NCI-H187 treated with DMSO at 0.1 percent for 48 hours (cell line): ENCODE measurements at places on chromosomes 12 and 14.

- no peak for DNase-seq
Measured at GRCh38 chr14:65044596-65044959, 57.7 kb downstream of the MAX start.

DNA sequence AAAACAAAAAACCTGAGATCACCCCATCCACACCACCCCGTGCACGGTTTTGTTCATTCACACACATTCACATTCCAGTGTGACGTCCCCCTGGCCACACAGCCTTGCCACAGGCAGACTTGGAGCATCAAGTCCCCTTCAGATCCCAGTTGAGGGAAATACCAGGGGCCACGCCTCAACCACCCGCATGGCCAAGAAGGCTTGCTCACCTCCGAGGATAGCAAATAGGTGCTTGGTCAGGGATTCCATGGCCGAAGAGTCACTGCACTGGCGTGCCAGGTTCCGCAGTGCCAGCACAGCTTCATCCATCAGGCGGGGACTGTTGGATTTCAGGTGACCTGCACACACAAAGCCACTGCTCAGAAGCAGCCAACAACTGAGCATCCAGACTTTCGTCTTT is 19.0 kb downstream of the GCN1 start:
- DNase-seq = no peak

DNA sequence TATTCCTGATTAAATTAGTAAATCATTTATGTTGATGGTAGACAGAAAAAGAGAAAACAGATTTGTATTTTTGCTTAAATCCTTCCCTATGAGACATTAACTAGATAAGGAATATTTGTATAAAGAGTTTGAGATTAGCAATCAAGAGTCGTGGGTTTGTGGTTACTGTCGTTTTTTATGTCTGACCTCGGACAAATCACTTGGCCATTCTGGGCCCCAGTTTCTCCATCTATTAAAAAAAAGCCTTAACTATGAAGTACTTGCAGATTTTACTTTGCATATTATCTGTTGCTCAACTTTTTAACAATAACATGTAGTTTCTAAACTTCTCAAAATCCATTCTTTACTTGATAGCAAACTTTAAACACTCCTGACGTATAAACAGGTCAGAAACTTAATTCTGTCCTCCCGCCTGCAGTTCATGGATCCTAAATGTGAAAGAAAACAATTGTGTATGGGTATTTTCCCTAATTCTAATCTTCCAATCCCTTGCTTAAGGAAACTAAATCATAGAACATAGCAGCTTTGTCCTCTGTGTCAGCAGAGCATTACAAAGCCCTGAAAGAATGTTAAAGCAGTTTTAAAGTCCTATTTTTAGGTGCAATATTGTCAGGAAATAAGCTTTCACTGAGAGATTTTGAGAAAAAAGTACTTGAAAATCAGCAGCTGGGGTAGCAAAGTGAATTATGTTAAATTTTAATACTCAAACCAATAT is 118.2 kb downstream of the GPR135 start:
- no peak for DNase-seq

DNA sequence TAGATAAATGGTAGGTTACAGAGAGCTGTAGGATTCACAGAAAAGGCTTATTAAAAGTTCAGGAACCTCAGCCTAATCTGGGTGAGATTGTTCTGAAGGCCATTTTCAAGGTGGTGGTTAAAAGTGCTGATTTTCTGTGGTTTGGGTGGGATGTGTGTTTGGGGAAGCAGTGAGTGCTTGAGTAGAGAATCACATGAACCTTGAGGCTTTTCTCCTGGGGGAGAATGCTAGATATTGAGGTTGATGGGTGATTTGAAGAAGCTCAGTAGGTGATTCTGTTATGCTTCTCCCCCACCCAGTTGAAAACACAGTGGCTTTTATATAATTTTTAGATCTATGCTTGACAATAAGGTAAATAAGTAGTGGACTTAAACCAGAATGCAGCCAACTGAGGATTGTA is 420.9 kb downstream of the PCNX1 start:
- DNase-seq = no peak

DNA sequence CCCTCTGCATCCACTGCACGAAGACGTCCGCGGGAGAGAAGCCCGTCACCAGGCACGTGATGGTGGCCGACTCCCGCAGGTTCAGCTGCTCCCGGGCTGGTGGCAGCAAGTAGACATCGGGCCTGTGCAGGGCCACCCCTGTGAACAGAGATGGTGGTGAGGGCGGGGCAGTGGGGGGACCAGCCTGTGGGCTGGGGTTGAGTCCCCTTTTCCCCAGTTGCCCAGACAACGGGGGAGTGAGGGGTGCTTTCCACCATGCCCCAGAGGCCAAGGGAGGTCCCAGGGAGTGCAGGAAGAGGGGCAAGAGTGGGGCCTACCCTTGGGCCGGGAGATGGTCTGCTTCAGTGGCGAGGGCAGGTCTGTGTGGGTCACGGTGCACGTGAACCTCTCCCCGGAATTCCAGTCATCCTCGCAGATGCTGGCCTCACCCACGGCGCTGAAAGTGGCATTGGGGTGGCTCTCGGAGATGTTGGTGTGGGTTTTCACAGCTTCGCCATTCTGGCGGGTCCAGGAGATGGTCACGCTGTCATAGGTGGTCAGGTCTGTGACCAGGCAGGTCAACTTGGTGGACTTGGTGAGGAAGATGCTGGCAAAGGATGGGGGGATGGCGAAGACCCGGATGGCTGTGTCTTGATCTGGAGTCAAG is 328.3 kb downstream of the TMEM121 start:
- no peak for DNase-seq
